ENCODE measurements at places on chromosomes 2 and 18.

DNA sequence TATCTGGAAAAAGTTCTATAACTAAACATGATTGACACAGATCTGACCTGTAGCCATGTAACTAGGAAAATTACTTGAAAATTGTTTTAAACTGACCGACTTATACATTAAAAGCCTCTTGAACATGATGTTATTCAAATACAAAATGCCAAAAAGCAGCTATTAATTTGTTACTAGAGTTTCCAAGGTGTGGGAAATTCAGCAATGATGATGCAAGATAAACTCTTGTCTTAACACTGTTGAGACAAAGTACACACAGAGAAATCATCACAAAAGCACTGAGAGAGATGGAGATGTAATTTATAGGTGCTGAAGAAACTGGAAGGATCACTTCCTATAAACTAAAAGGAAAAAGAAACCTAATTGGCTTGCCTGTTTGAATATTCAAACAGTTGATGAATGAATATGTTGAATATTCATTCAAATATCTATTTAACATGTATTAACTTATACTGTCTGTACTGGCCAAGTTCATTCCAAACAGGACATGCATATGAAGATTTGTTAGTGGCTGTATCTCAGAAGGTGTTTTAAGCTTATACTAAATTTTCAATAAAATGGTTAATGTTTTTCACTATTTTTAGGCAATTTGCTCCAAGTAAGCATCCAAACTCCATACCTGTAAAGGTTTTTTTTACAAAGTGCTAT, 34.6 kb upstream of the WDR75 start:
- DNase-seq: no peak

DNA sequence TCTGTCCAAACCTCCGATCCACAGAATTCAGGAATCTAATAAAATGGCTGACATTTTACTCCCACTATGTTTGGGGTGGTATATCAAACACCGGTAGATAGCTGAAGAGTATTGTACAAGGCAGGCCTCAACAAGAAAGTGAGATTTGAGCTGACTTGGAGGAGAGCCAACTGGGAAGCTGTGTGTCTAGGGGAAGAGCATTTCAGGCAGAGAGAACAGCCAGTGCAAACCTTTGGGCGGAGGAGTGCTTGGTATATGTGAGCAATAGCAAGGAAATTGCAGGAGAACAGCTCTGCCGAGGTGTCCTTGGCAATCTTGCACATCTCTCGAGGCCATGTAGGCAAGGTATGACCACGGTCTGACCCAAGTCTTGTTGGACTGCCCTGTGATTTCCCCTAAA, 1.8 kb upstream of the MERTK start:
- no peak for DNase-seq

DNA sequence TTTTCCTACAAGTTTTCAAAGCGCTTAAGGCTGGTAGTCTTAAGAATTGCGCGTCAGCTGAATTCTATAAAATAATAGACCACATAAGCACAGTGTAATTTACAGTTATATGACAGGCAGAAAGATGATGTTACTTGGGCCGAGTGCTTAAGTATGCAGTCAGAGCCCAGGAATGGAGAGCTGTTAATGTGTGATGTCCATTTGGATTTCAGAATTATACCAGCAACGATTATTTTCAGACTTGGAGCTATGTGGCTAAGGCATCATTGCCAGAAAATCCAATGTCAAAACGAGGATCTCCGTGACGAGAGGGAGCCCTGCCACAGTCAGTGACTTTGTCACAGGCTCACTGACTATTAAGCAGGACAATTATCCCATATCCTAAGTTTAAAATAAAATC, 3.4 kb downstream of the KLF7 start:
- DNase-seq: no peak

- no peak for DNase-seq
Observed at GRCh38 chr2:234991290-234991689, 39.5 kb downstream of the SH3BP4 start.
